ENCODE measurements at places on chromosomes 2 and 18.

GRCh38 chr18:49638891-49639557, 77.2 kb downstream of the LIPG start:
- DNase-seq = no peak

GRCh38 chr18:11323359-11323819, 174.0 kb upstream of the PIEZO2 start:
- no peak for DNase-seq

GRCh38 chr2:43152186-43152585, 74.2 kb downstream of the ZFP36L2 start:
- DNase-seq = no peak

- DNase-seq = no peak
Measured at GRCh38 chr2:98012561-98012991, 16.8 kb upstream of the TMEM131 start.

GRCh38 chr2:148674063-148675020, 29.8 kb downstream of the EPC2 start:
- peak; percentile 56 for DNase-seq

GRCh38 chr2:83901317-83901716, 557.8 kb downstream of the SUCLG1 start:
- no peak for DNase-seq

- no peak for DNase-seq
Measured at GRCh38 chr18:75970212-75970611, 524.8 kb downstream of the ZNF516 start.

- DNase-seq = peak; percentile 48
Measured at GRCh38 chr2:219002395-219003266, 9.4 kb upstream of the CRYBA2 start.

- no peak for DNase-seq
Measured at GRCh38 chr2:9768388-9768787, 74.9 kb upstream of the TAF1B start.

DNA sequence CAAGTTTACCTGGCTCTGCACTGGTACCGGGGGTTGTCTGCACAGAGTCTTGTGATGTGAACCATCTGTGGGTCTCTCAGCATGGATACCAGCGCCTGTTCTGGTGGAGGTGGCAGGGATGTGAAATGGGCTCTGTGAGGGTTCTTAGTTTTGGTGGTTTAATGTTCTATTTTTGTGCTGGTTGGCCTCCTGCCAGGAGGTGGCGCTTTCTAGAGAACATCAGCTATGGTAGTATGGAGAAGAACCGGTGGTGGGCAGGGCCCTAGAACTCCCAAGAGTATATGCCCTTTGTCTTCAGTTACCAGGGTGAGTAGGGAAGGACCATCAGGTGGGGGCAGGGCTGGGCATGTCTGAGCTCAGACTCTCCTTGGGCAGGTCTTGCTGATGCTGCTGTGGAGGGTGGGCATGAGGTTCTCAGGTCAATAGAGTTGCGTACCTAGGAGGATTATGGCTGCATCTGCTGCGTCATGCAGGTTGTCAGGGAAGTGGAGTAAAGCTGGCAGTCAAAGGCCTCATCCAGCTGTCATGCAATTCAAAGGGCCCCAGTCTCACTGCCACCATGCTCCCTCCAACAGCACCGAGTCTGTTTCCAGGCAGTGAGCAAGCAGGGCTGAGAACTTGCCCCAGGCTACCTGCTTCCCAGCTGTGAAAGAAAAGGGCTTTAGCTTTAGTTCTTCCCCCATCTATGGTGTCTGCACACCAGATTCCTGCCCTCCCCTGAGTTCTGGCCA, 278.0 kb downstream of the METTL4 start:
- no peak for DNase-seq

- peak; percentile 19 for DNase-seq
Measured at GRCh38 chr2:37230581-37230980, 815 bp downstream of the CEBPZ start.

DNA sequence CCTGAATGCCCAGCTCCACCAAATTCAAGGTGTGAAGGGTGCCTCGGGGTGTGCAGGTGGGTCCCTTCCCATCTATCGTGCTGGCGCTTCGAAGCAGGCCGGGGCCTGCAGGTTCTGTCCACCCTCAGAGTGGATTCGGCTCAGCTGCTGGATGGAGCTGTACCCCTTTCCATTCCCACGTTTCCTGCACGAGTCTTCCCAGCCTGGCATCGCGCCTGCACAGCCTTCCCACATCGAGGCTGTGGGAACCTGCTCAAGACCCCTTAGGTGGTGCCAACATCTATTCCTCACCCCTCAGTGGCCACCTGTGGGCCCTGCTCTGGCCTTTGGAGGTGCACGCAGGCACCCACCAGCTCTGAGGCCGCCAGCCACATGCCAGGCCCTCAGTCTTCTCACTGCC, 65.7 kb downstream of the PDCL3 start:
- no peak for DNase-seq

GRCh38 chr2:78999406-78999805, 26.1 kb upstream of the REG3G start:
- no peak for DNase-seq

DNA sequence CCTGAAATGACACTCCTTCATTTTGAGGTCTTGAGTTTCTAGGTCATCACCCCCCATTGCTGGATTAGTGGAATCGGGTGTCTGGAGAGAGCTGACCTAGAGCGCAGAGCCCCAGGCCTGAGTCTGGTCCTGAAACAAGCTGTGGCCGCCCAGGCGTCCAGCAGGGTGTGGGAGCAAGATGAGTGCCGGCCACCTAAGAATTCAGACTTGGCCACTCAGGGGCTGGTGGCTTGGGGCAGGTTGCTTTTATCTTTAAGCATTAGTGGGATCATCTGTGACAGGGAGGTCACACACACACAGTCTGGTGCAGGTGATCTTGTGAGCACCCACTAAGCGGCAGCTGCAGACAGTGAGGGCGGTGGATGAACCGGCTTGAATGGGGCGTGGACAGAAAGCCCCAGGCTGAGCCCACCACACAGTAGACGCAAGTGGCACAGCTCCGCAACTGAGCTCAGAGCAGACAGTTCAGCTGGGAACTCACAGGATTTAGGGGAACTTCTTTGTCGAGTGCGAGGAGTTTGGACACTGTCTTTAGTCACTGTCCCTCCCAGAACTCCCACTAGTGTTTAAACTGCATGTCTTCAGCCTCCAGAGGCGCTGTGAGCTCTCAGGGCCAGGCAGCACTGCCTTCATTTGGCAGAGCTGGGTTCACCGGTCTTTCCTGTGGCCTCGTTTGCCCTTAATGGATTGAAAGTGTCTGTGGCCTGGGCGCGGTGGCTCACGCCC, 21.5 kb downstream of the ITGB1BP1 start:
- no peak for DNase-seq

GRCh38 chr2:102313025-102313424, 1.7 kb downstream of the IL1RL1 start:
- peak; percentile 98 for DNase-seq

- no peak for DNase-seq
Measured at GRCh38 chr2:120017201-120017600, 4.3 kb downstream of the EPB41L5 start.
